ENCODE measurements at places on chromosomes 5 and 9.

- DNase-seq = no peak
These were observed 73.3 kb downstream of the RXRA start for GRCh38 chr9:134399435-134400056.

DNA sequence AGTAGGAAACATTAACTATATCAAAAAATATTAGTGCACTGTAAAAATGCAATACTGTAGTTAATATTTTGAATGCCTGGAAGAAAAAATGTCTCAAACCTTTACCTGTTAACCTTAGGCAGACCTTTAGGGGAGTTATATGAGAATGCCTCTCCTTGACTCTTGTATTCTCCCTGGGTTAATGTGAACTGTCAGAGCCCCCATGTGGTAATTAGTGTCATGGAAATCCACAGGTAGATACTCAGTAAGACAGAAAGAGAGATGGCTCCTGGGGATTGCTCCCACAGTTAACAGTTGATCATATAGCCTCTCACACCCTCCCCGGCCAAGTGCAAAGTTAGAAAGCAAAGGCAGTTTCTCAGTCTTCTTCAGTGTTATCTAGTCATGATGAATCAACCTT, 742.8 kb downstream of the NR2F1-AS1 start:
- no peak for DNase-seq

GRCh38 chr5:1504069-1504595, 19.6 kb downstream of the LPCAT1 start:
- DNase-seq = no peak

DNA sequence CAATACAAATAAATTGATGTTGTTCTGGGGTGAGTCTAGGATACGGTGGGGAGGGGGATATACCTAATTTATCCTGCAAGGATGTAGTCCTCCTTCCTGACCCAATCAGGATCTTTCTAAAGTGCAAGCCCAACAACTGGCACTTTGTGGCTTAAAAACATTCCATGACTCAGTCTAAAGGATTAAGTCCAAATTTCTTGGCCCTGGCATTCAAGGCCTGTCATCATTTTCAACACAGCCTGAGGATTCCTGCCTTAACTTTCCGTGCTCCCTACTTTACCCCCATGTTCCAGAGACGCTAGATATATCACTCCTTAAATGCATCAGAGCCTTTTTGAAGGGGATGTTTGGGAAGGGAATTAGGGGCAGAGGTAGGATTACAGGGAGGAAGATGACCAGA, 1.0 kb downstream of the FAM221B start:
- no peak for DNase-seq

DNA sequence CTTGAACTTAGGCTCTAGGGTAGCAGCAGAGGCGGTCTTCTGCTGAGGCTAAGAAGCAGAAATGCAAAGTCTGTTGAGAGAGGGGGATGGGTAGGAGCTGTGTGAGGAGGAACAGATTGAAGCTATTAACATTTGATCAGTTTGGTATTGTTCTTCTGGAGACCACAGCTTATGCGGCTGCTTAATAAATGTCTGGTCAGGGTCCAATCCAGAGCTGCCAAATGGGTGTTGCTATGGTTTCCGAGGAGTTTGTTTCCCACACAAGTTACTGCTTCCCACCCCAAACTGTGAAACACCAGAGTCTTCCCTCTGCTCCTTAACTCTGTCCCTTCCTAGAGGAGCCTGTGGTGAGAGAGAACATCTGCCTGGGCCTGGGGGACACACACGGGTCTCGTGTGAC, 142.2 kb upstream of the KLF4 start:
- DNase-seq = peak; percentile 71

All from renal pelvis (tissue), 12 donors.